ENCODE measurements at places on chromosomes 11 and 22.

DNA sequence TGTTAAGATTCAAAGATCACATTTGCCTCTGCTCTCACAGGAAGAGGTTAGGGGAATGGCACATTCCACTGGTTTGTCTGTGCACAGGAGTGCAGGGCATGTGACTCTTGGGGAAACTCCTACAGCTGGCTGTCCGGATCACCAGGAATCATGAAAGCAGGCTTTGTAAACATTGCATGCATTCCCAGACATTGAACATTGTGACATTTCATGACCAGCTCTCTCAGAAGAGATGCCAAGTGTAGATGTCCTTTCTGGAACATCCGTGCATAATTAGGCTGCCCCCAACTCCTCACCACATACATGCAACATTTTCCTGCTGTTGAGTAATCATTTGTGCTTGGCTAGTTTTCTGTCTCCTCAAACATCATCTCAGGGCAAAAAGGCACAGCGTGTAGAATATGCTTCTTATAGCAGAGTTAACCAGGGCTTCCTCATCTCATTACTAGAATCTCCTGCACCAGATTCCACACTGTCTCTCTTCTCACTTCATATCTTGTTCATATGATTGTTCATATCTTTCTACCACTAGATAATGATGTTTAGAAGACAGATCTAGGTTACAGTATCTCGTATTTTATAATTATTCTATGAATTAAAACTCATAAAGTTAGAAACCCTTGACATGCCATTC lies 694.7 kb downstream of the NTM start:
- no peak for DNase-seq

DNA sequence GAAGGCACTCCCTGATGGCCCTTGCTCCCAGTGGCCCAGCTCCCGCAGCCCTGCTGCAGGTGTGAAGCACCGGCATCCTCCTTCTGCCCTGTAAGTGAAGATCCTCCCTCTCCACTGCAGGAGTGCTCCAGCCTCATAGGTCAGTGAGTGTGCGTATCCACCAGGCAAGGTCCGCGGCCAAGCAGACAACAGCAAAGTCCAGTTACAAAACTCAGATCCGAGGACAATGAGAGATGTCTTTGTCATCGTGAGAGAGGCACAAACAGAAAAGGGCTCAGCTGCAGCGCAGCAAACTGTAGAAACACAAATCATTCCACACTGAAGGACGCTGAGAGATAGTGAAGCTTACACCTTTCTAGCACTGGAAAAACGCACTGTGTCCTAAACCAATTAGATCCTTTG lies 46.1 kb downstream of the MYH9 start:
- DNase-seq, result no peak

GRCh38 chr11:120344302-120345004 lies 8.2 kb downstream of the ARHGEF12 start:
- peak; percentile 23 for DNase-seq

- no peak for DNase-seq
Observed at GRCh38 chr22:50504369-50505211, 2.9 kb downstream of the LMF2 start.

DNA sequence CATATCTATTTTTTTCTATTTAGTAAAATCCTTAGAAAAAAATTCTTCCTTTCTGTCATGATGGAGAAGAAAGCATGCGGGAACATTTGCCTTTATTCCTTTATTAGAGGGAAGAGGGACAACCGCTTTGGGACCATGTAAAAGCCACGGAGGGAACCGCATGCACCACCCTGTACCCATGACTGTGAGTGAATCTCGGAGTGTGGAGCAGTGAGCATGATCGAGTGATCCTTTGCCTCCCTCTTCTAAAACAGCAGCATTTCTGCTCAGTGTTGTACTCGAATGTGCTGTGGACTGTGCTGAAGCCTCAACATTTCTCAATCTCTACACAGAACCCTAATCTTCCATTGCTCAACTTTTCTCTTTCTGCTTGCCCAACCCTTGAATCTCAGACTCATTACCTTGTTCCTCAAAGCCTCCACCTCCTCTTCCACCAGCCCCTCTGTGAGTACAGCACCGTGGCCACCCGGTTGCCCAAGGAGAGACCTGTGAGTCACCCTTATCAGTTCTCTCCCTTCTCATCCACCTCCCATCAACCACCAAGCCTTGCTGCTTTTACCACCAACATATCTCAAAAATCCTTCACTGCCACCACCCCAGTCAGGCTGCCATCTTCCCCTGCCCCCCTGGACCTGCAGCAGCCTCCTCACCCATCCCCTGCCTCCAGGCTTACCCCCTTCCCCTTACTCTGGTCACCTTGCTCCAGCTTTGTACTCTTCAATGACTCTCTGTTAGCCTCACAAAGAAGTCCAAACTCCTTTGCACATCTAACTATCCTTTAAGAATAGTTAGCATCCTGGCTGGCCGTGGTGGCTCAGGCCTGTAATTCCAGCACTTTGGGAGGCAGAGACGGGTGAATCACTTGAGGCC lies 103.1 kb downstream of the NAT10 start:
- DNase-seq, result no peak

- no peak for DNase-seq
Observed at GRCh38 chr22:39738746-39739145, 154.8 kb downstream of the ENTHD1 start.

- DNase-seq, result no peak
Observed at GRCh38 chr11:18366286-18366685, 28.1 kb upstream of the LDHA start.

DNA sequence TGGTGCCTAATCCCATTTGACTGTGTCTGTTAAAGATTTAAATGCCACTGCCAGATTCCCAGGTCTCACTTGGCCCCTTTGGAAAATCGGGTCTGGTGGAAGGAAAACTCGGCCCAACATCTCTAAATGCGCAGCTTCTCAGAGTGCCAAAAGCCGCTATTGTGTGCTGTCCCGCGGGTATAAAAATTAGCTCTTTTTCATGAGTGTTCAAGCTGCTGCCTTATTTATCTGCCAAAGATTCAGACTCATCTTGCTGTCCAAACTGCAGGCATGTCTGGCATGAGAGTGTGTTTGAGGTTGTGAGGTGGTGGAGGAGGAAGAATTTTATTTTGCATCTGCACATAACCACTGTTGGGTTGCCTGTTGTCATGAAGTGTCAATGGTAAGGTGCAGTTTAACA lies 91.4 kb downstream of the NELL1 start:
- DNase-seq, result no peak

DNA sequence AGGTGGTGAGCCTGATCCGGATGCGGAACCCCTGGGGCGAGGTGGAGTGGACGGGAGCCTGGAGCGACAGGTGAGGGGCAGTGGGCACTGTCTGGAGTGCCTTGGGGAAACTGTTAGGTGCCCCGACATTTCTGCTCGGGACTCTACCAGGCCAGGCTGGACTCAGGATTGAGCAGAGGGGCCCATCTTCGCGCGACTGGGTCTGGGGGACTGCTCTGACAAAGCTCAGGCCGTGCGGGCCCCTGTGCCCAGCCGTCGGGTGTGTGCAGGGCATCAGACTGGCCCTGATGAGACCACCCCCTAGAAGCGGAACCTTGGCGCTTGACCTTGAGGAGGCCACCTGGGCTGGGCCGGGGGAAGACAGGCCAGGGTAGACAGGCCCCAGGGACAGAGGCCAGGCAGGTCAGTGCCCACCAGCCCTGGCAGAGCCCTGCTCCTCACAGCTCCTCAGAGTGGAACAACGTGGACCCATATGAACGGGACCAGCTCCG lies 6.3 kb downstream of the CAPN1 start:
- no peak for DNase-seq

- no peak for DNase-seq
Observed at GRCh38 chr11:126915430-126915829, 85.1 kb downstream of the KIRREL3 start.

GRCh38 chr11:12748561-12748960 lies 74.3 kb downstream of the TEAD1 start:
- DNase-seq, result no peak

GRCh38 chr11:43124272-43124935 lies 187.4 kb upstream of the API5 start:
- no peak for DNase-seq

DNA sequence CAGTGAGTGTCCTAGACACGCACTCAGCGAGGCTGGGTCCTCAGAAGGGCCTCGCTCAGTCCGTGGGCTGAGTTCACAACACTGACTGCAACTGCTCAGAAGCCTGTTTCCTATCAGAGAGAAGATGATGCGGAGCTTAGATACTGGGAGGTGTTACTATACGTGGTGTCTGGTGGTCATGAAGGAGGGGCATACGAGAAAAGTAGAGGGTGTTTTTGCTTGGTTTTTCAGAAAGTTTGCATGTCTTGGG lies 9.5 kb upstream of the SERPIND1 start:
- no peak for DNase-seq

GRCh38 chr22:44371741-44372525 lies 59.2 kb upstream of the SHISAL1 start:
- no peak for DNase-seq

DNA sequence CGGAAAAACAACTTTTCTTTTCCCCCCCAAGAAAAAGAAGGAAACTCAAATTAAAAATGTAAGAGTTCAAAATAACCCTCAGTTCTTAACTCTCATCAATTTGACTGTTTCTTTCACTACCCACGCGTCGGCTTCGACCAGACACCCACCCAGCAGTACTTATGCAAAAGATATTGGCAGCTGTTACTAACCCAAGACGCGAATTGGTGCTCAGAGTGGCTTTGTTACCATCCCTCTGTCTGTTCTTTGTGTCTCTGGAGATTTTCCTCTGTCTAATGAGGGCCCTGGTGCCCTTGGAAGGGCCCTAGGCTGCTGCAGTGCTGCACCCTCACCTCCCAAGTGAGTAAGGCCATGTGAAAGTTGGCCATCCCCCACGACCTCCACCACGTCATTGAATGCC lies 180.5 kb upstream of the NECTIN1 start:
- DNase-seq, result no peak

GRCh38 chr11:2196970-2197770 lies 25.6 kb upstream of the TH start:
- DNase-seq, result peak; percentile 43

DNA sequence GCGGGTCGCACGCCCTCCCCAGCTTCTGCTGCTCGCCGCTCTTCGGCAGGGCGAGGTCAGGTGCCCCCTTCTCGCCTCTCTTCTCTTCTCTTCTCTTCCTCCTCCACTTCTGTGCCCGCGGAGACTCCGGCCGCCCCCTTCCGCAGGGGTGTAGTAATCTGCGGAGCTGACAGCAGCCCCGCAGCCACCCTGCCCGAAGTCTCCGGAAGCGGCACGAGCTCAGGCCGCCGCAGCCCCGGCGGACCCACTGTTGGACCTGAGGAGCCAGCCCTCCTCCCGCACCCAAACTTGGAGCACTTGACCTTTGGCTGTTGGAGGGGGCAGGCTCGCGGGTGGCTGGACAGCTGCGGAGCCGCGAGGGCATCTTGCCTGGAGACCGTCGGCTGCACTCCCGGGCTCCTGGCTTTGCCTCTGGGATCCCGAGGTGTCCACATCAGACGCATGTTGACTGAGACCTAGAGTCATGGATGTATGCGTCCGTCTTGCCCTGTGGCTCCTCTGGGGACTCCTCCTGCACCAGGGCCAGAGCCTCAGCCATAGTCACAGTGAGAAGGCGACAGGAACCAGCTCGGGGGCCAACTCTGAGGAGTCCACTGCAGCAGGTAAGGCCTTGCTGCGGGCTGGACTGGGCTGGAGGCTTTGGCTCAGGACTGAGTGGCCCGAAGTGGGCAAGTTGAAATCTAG lies 486 bp downstream of the STIM1 start:
- no peak for DNase-seq

DNA sequence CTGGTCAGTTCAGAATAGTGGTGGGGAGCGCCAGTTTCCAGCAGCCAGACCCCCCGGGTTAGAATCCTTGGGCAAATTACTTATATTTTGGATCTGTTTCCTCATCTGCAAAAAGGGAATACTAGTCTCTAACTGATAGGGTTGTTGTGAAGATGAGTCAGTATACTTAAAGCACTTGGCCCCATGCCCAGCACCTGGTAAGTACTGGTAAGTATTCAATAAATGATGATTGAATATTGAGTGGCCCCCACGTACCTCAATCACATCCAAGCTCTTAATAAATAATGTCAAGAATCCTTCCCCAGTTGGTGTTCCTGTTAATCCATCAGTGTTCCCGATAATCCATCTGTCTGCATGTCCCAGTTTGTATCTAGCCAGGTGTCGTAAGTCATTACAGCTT lies 12.1 kb downstream of the ACP2 start:
- no peak for DNase-seq

GRCh38 chr11:12102588-12103410 lies 7.6 kb upstream of the MICAL2 start:
- no peak for DNase-seq

GRCh38 chr11:61129639-61130523 lies 27.6 kb downstream of the CD5 start:
- DNase-seq, result peak; percentile 81

- DNase-seq, result no peak
Observed at GRCh38 chr11:115606498-115607220, 102.4 kb upstream of the CADM1 start.

GRCh38 chr11:95692526-95693260 lies 96.9 kb downstream of the FAM76B start:
- no peak for DNase-seq

DNA sequence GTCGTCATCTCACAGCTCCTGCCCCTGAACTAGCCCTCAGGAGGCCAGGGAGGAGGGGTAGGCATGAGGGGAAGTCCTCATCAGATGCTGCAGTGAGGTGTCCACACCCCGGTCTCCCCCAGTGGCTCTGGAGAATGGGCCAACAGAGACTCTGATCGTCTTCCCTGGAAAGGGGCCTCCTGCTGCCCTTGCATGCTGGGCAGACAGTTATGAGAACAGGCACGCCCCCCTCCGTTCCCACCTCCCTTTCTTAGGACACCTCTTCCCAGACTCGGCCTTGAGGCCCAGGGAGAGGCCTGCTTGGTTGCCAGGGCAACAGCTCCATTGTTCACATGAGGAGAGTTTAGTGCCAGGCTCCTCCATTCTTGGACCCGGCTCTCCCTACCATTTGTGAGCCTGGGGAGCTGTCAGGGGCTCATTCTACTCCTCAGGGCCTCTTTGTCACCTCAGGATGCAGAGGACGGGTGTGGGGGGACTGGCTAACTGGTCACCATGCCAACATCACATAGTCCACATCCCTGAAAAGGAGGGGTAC lies 157.7 kb downstream of the TTC17 start:
- DNase-seq, result no peak

GRCh38 chr11:3834664-3835461 lies 5.9 kb downstream of the RHOG start:
- no peak for DNase-seq

DNA sequence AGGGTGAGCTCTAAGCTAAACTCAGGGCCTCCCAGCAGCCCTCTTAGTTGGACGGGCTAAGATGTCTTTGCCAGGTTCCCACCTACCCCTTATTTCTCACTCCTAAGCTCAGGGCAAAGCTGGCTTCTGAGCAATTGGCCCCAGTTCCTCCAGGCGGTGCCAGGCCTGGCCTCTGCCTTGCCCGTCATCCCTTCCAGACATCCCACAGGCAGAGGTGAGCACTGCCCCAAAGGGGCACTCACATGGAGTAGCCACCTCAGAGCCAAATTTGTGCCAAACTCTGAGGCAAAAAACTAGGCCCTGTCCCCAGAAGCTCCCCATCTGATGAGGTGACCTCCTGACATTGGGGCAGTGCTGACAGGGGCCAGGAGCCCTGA lies 9.7 kb downstream of the RHOD start:
- DNase-seq, result no peak

- DNase-seq, result no peak
Observed at GRCh38 chr11:75076671-75077070, 20.0 kb downstream of the OR2AT4 start.

GRCh38 chr11:36149538-36150242 lies 139.5 kb downstream of the COMMD9 start:
- no peak for DNase-seq
